Mesenteric fat pad (tissue), 1 donor: ENCODE measurements at places on chromosomes 11 and 22. TPM values are rescaled to one million over a fixed set of nuclear protein-coding genes. Genes with fewer than 3 reads are reported as not detected.

Gene LGR4
- total RNA-seq: 50.6 TPM

Gene CABP4
- total RNA-seq: 3.8 TPM

Gene CRYBA4
- not detected for total RNA-seq

Gene C1QTNF6
- total RNA-seq: 1.3 TPM

Gene HTR3B
- total RNA-seq: not detected

Gene FIBIN
- 2.6 TPM for total RNA-seq

Gene OR51E2
- not detected for total RNA-seq

DNA sequence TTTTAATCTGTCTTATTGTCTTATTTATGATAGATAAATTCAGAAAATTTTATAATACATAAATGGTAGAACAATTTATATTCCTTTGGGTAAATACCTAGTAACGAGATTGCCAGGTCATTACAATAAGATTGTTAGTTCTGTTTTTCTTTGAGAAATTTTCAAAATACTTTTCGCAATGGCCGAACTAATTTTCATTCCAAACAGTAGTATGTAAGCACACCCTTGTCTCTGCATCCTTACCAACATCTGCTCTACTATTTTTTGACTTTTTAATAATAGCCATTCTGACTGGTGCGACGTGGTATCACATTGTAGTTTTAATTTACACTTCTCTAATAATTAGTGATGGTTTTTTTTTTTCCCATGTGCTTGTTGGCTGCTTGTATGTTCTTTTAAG lies 351.4 kb upstream of the LUZP2 start:
- no peak for DNase-seq

GRCh38 chr11:107196732-107197131 lies 178.5 kb upstream of the GUCY1A2 start:
- DNase-seq: no peak

DNA sequence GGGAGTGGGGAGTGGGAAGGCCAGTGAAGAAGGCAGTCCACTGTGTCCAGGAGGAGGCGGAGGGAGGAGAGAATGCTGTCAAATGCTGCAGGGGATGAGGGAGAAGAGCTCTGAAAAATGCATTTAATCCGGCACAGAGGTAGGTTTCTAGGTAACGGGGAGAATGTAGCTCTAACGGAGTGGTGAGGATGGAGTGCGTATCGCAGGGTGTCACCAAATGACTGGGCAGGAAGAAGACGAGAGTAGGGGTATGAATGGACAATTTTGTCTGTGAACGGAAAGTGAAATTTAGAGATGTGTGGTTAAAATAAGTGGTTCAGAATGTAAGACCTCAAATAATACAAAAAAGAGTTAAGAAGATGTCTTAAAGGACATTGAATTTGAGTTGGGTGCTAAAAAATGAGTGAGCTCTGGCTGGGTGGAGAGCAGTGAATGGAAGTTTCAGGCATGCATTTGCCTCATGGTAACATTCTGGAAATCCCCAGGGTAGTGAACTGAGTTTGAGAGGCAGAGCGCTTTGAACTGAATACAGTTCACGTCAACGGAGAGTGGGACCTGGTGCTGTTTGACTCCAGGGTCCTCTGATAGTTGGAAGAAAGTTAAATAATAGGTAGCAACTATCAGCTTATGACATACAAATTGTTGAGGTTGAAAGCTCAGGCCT lies 81.3 kb upstream of the CADM1 start:
- DNase-seq: no peak

GRCh38 chr22:32745251-32745995 lies 56.1 kb upstream of the TIMP3 start:
- DNase-seq: no peak

GRCh38 chr11:111624608-111625007 lies 22.4 kb downstream of the SIK2 start:
- DNase-seq: no peak

- DNase-seq: no peak
These were observed 128.2 kb downstream of the SGSM3 start for GRCh38 chr22:40498420-40499208.

GRCh38 chr11:8219257-8220021 lies 44.2 kb downstream of the LMO1 start:
- DNase-seq: no peak

DNA sequence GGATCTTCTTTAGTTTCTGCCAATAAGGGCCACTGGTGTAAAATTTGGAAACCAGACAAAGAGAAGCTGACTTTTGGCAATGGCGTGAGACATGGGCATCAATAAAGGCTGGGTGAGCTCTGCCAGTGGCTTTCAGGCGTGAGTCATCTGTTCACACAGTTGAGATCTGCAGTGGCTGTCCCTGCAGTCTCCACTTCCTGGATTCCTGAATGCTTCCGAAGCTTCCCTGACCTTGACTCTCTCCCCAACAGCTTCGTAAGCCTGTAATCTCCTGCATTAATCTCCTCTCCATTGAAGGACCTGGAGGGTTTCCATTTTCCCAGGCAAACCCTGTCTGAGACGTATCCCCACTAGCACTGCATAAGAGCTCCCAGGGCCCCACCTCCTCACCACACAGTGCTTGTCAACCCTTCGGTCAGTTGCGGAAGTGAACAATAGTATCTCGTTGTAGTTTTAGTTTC lies 574.7 kb downstream of the TBC1D22A start:
- DNase-seq: no peak

DNA sequence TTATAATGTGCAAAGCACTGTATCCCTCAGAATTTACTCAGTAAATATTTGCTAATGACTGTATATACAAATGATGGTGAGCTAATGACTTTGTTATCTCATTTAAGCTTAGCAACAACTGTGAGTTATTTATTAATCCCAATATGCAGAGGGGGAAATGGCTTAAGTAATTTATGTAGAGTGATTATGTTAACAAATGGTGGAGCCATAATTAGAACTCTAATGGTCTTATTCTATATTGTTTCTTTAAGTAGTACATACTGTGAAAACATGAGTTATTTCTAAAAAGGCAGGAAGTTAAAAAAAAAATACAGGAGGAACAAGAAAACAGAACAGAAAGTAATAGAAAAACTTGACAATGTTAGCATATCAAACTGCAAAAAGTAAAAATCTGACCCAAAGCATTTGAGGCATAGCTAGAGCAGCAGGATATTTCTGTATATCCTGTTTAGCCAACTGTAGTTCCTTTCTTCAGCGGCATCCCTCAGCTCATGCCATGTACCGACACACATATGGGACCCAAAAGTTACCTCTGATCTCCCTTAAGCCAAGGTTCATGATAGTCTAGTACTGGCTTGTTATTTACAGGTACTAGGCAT lies 94.2 kb downstream of the FCHSD2 start:
- DNase-seq: no peak

DNA sequence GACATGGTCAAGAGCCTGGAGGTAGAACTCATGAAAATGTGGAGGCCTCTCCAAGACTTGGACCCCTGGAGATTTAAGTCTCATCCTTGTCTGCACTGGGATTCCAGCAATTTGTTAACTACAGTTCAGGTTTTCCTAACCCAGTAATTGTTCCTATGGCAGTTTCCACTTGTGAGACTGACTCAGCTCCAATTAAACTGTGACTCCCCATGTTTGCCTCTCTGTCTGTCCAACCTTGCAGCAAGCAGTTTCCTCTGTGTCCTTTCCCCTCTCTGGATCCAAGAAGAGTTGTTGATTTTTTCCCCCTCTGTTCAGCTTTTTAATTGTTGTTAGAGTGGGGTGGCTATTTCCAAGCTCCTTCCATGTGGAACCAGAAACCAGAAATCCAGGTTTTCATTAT lies 16.2 kb upstream of the ARHGAP20 start:
- no peak for DNase-seq

GRCh38 chr11:45647329-45647728 lies 18.1 kb downstream of the CHST1 start:
- no peak for DNase-seq
